CD4-positive, alpha-beta T cell treated with Interferon alpha-2 for 1 hour (primary cell): ENCODE measurements at places on chromosomes 16 and 17.

DNA sequence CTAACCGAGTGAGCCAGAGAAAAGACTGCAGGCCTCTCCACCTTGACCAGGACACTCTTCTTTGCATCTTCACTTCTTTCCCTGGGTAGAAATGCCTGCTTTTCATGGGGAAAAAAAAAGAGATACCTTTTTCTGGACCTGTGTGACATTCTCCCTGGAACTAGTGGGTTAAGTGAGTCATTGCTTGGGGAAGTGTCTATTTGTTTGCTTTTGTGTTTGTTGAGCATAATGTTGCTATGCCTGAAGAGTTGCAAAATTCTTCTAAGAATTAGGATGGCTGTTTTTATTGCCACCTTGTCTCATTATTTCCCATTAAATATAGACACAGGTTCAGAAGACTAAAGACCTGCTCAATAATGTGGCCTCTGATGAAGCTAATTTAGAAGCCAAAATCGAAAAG, 18.8 kb downstream of the CLUAP1 start:
- no peak for DNase-seq

GRCh38 chr17:15436473-15437302, 30.7 kb downstream of the CDRT4 start:
- DNase-seq, result peak; percentile 43

- DNase-seq, result no peak
Observed at GRCh38 chr17:39777534-39778365, 40.0 kb downstream of the GRB7 start.

DNA sequence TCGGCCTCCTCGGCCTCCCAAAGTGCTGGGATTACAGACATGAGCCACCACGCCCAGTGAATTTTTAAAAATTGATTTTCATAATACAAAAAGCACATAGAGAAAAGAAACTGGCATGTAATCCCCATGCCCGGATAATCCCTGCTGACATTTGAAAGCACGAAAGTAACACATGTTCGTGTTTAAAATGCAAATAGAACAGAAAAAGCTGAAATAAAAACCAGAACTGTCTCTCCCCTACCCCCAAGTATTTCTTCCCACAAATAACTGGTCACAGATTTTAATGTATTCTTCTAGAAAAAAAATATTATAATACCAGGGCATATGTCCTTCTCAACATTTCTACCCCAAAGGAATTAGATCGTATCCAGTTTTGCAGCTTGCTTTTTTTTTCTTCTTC, 222.9 kb downstream of the SLC39A11 start:
- no peak for DNase-seq

- no peak for DNase-seq
Observed at GRCh38 chr16:13793841-13794409, 126.0 kb upstream of the ERCC4 start.

DNA sequence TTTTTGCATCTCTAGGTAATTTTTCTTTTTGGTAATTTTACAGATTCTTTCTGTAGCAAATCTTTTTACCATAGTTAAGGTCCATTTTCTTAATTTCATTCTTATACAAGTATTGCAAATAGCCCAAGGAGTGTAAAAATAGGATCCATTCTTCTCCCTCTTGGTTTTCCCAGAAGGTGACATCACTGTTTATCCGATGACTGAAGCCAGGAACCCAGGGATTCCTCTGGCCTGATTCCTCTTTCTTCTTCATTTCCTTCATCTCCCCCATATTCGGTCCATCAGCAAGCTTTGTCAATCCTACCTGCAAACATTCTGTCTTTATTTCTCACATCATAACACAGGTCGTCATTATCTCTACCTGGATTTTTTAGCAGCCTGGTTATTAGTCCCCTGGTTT, 5.3 kb downstream of the RBBP6 start:
- DNase-seq, result no peak

- DNase-seq, result peak; percentile 98
Observed at GRCh38 chr17:7204828-7205461, 14.7 kb downstream of the DLG4 start.

DNA sequence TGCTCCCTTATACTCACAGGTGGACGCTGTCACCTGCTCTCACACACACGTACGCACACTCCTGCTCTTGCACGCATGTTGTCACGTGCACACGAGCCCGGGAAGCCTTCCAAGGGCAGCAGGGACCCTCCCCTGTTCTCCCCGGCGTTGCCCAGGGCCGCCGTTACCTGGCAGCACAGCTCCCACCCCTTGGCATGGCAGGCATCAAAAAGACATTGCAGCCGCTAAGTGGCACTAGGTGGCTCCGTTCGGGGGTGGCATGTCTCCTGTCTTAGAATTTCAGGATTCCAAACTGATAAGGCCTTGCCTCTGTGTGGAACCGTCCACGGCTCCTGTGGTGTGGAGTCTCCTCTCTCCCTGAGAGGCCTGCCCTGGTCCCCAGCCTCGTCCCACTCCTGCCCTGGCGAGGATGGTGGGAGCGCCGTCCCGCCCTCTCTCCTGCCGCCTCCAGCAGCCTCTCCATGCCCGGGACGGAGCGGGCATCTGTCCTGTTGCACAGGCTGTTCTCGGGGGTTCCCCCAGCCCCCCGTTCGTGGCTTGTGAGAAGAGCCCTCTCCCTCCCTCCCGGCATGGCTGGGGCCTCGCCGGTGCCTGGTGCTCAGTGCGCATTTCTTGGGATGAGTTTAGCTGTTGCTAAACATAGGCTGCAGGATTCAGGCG, 126.7 kb upstream of the GSE1 start:
- no peak for DNase-seq

DNA sequence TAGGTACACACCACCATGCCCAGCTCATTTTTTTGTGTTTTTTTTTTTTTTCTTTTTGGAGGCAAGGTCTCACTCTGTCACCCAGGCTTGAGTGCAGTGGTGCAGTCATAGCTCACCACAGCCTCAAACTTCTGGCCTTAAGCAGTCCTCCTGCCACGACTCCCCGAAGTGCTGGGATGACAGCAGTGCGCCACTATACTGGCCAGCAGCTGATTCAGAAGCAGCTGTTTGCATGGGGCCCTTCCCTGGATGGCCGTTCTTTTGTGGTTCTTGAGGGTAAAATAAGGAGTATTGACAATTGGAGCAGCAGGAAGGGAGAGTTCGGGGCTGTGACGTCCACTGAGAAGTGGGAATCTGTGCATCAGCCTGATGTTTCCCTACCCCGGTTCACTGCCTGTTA, 41.6 kb downstream of the KIAA0513 start:
- DNase-seq, result no peak

DNA sequence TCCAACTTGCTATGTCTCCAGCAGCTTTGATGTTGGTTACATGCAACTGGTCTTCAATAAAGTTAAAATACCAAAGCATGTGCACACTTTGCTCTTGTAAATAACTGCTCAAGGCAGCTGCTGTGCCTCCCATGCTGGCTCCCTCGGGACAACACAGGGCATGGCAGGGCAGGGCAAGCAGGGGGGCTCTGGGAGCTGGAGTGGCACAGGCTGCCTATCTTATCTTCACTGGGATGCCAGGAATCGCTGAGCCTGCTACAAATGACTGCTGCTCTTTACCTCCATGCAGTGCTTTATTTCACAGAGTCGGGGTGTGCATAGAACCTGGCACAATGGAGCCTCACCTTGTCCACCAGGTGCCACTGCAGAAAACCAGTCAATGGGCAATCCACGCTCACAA, 21.8 kb downstream of the PEMT start:
- DNase-seq, result no peak

GRCh38 chr16:14635395-14636165, 2.8 kb downstream of the BFAR start:
- DNase-seq, result no peak

DNA sequence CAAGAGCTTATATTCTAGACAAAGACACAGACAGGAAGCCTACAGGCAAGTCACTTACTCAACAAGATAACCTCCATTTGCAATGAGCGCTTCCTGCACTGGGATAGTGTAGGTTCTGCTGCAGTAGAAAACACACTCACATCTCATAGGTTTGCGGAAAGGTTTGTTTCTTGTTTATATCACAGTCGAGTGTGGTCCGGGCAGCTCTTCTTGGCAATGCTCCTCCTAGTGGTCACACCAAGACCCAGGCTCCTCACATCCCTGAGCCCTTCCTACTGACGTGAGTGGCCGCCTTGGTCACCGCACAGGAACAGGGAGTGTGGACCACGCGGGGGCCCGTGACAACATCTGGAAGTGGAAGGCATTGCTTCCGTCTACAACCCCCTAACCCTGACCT, 48.0 kb upstream of the RBFOX3 start:
- DNase-seq, result no peak

- DNase-seq, result no peak
Observed at GRCh38 chr17:20200016-20200795, 191.0 kb downstream of the SPECC1 start.

DNA sequence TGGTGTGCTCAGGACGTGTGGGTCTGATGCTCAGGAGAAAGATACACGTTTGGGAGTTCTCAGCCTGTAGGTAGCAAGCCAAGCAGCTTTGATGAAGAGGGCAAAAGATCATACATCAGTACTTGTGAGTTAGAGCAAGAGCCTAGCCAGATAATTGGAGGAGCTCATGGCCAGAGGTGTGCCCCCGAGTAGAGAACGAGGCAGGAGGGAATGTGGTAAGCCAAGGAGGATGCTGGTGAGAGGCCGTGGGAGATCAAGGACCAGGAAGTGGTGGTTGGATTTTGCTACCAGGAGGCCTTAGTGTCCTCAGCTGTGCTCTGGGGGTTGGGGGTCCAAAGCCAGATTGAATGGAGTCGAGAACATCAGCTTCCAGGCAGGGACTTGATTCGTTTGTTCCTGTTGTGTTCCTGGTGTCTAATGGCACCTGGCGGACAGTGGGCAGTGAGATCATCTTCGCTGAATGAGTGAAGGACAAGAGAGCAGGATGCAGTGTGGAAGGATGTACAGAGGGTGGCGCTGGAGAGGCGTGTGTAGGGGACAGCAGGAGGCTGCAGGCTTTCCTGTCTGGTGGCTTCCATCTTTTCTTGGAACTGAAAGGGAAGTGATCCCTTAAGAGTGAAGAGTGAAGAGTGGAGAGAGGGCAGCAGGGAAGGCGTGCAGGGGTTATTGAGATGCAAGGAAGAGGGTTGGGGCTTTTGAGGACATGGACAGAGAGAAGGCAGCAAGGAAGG, 11.6 kb downstream of the FBXL19 start:
- no peak for DNase-seq

DNA sequence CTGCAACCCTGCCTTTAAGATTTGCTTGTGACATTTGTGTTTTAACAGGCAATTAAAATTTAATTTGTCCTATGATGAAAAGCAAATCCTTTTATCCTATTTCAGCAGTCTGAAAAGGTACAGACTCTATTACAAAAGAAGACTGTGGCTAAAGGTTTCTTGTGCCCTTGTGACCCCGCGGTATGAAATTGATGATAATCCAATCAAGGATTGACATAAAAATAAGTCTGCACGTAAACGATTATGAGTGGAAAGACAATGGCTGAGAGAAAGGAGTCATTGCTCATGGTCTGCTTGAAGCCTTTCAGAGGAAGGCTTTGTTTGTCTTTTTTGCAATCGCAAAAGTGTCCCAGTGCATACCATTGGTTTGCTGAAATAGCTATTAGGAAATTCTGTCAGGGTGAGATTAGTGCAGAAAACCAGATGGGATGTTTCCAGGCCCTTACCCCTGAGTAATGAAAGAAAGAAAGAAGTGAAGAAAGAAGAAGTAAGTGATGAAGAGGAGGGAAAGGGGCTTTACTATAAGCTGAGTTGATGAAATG, 867.8 kb upstream of the CDH8 start:
- DNase-seq, result no peak

DNA sequence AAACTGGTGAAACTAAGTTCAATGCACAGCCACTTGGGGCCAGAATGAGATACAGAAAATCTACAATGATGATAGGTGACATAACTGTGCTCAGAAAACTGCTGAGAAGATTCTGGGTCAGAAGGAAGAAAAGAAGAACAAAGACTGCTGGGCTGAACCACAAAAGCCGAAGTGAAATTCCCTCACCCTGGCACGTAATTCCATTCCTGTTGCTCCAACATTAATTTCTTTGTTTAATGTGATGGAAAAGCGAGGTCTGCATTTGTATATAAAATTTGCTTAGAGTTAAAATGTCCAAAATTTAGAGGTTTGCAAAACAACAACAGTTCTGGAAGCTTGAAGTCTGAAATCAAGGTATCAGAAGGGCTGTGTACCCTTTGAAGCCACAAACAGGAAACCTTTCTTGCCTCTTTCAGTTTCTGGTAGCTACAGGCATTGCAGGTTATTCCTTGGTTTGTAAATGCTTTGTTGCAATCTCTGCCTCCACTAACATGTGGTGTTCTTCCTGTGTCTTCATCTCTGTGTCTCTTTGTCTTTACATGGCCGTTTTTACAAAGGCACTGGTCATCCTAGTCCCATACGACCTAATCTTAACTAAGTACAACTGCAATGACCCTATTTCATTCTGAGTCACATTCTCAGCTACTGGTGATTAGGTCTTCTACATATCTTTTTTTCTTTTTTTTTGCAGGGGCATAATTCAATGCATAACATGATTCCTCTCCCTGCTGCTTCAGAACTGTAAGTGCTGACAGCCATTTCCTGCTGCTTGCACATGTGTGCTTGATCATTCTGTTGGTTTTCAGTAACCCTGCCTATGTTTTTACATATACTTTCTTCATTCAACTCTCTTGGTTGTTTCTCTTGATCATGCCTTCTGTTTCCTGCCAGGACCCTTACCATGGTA, 603.0 kb upstream of the CDH8 start:
- DNase-seq, result no peak
